Head of caudate nucleus (tissue), 42 donors: ENCODE measurements at places on chromosomes 12 and 14.

GRCh38 chr12:8834230-8834629 is 11.8 kb downstream of the A2ML1 start:
- DNase-seq, result no peak

- DNase-seq, result no peak
These were observed 21.9 kb upstream of the MAGOHB start for GRCh38 chr12:10635306-10635705.

DNA sequence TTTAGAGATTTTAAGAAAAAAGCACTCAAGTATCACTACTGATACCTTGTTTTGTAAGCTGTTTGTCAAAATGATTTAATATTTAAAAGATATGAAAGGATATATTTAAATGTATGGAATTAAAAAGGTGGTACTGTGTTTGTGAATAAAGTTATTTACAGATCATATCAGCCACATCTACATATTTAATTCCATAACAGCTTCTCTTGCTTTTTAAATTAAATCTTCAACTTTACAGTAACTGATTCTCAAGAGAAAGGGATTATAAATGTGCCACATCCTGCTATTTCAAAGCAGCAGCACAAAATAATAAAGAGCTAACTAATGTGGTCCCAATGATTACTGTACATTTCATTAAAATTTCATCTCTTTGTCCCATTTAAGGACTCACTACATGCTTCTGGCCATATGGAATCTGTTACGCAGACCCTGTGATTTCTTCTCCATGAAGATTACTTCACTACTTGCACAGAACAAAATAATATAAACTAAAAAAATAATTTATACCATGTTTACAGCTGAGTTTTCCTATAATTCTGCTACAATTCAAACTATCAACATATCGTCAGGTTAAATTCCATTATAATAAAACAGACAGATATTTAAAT is 117.8 kb downstream of the MED13L start:
- DNase-seq, result no peak

GRCh38 chr12:32834122-32834521 is 62.5 kb downstream of the PKP2 start:
- DNase-seq, result no peak

- no peak for DNase-seq
These were observed 10.3 kb downstream of the ACVR1B start for GRCh38 chr12:51961834-51962233.

GRCh38 chr14:24978862-24979724 is 70.9 kb downstream of the STXBP6 start:
- no peak for DNase-seq

GRCh38 chr12:39499296-39499695 is 56.4 kb upstream of the KIF21A start:
- no peak for DNase-seq

DNA sequence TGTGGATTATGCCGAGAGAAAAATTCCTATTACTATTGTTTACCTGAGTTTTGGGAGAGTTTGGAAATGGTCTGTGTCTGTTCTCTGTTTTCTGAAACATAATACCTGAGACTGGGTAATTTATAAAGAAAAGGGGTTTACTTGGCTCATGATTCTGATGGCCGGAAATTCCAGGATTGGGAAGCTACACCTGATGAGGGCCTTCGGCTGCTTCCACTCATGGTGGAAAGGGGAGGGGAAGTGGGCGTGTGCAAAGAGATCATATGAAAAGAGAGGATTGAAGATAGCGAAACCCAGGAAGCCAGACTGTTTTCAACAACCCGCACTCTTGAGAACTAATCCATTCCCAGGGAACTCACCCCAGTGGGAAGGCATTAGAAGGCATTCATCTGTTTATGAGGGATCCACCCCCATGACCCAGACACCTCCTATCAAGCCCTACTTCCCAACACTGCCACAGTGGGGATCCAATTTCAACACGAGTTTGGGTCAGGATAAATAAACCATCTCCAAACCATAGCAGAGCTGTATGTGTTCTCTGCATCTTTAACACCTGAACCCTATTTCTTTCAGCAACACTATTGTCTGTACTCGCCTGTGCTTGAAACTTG is 51.1 kb downstream of the APAF1 start:
- DNase-seq, result no peak

- peak; percentile 35 for DNase-seq
These were observed 50.0 kb downstream of the KDM2B start for GRCh38 chr12:121530600-121531355.

GRCh38 chr12:93979189-93979588 is 169.2 kb upstream of the PLXNC1 start:
- DNase-seq, result no peak
